ENCODE measurements at places on chromosomes 12 and 14.
A peak's percentile ranks its signal among the peaks of the same experiment; 100 is the strongest.

DNA sequence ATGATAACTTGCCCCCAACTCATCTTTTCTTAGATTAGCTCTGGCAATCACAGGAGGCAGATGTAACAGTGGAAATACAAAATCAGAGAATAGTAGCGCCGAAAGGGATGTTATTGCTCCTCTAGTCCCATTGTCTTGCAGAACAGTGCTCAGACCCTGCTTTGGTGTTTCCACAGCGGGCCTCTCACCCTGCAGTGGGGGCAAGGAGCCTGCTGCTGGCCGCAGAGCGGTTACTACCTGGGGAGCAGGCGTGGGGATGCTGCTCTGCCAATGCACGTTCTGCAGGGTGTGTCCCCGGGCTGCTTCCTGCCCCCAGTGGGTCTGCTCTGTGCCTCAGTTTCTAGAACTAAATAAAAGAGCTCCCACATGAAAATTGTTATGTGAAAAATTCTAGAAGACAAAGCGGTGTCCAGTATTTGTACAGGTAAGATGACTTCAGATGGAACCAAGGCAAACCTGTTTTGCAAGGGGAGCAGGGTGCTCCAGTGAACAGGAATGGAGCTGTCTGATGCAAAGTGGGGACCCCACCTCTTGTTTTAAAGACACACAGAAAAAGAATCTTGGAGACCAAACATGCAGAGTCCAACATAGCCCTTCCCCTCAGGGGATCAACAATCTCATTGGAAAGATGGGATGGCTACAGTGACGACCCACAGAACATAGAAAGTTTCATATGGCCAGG, 35.5 kb downstream of the LRRC74A start:
- no peak for DNase-seq

DNA sequence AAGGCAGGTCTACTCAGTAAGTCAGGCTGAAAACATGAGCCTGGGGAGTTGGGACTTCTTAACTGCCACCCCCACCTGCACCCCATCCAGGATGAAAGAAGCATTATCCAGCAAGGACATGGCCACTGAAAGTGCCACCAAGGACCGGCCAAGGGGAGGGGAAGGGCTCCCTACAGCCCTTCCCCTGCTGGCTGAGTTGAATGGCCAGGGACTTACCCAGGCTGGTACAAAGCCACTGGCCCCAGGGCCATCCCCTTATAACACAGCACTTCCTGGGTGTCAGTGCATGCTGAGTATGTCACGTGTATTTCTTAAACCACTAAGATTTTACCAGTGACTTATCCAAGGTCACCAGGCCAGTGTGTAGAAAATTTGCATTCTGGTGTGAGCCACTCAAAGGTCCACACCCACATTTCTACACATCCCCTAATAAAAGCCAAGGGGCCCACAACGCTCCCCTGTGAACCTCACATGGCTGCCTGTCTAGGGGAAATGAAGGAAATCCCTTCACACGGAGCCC, 29.3 kb upstream of the ZFP36L1 start:
- peak; percentile 35 for DNase-seq

DNA sequence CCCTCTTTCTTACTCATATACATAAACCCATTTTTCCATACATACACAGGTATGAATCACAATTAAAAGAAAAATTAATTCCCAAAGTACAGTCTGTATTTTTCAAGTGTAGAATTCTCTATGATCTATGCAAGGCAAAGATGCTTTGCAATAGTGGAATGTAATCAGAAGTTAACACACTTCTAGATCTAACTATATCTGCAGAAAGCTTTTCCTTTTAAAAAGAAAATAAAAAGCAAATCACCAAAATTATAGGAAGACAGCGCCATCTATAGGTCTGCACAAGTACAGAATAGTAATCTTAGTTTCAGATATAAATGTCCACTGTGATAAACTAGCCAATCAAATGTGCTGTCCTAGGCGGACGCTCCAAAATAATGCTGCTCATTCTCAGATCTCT, 22.0 kb downstream of the SLC25A21 start:
- DNase-seq = peak; percentile 8

GRCh38 chr14:73467377-73467776, 9.0 kb upstream of the NUMB start:
- DNase-seq = no peak

DNA sequence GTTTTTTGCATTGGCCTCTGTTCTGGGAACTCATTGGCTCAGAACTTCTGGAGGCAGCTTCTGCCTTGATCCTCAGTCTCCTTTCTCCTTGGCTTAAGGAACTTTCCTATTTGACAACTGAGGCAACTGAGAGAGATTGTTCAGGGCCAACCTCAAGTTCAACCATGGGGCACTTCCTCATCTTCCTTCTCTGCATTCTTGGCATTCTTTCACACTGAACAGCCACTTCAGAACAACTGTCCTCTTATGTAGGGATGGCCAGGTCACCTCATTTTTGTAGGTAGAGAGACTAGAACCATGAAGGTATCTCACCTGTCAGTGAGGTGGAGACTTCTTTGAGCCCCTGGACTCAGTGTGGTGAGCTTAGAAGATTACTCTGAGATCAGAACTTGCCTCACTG, 63.0 kb upstream of the NRXN3 start:
- no peak for DNase-seq

DNA sequence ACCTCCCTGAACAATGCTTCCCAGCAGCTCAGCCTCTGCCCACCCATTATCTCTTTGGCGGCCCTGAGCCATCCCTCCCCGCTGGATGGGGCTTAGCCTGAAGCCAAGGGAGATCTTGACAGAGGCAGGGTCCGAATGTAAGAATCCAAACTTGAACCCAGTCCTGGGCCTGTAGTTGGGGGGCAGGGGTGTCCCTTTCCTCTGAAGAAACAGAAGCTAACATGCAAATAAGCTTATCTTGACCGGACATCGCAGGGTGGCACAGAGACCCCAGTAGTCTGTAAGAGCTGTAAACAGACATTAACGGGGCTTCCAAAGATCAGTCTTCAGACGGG, 6.0 kb downstream of the DLK1 start:
- DNase-seq = no peak

DNA sequence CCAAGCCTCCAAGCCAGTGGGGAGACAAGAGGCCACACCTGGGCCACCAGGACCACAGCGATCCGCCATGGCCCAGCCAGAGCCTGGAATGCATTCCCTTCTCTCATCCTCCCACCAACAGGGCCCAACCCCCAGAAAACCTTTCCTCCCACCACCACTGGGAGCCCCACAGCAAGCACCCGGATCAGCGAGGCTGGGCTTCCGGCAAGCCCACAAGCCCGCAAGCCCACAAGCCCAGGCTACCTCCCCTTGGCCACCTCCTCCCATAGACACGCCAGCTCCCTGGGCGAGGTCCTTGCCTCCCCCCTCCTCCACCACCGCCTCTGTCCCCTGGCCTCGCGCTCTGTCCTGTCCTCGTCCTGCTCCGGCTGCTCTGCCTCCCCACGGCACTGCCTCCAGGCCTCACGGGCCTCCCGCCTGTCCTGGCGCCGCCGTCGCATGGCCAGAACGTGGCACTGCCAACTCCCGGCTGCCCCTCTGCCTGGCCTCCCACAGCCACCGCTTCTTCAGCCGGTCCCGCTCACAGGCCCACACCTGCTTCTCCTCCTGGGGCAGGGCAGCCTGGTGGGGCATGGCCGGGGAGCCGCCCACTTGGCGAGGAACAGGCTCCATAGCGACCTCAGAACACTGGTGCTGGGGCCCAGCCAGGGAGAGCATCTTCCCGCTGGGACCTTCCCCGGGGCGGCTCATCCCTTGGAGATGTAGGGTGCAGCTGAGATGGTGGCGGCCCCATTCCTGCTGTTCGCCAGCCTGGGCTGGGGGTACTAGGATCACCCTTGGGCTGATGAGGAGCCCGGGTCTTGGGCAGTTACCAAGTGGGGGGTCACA, 5.6 kb downstream of the CDK2AP1 start:
- no peak for DNase-seq

DNA sequence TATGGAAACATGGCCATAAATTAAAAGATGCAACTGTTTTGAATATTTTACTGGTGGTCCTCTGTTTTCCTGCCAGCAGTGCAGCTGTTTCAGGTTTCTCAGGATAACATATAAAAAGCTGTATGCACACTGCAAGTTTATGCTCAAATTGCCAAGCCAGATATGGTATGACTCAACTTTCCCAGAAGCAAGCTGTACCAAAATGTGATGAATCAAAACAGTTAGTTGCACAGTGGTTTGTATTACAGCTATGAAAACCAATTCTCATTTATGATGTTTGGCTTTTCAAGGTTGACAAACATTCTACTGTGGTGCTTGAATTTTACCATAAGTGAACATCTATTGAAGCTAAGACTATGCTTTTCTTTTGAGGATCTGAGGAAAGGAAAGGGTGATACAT, 15.5 kb downstream of the TRMT5 start:
- no peak for DNase-seq

- no peak for DNase-seq
Observed at GRCh38 chr14:34214961-34215360, 247.1 kb downstream of the SPTSSA start.

DNA sequence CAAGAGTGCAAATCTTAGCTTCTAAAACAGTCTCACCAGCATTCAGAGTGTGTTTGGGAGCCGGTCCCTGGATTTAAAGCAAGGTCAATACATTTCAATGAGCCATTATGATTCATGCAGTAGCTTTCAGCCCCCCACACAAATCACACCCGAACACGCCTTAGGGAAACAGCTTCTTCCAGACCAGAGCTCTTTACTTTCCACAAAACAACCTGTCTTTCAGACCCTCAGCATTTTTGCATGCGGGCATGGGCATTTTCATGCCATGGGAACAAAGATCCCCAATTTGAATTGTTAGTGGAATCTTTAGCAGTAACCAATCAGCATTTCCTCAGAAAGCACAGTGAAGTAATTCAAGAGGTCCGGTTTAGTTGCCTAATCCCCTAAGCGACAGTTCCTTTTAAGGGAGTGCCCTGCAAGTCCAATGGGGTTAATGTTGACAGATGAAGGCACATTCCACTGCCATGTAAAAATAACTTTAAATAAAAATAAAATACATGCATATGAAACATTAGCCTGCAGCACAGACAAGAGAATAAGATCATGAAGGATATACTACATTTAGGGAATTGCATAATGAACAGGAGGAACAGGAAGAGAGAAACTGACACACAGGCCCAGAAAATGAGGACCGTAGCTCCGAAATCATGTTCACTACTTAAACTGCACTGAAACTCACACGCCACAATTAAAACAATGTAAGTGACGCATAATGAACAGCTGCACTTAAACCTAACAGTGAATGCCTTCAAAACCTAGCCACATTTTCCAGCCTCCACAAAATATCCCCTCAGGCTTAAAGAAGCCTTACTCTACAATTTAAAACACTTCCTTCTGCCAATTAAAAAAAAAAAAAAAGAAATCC, 4.0 kb downstream of the VPS37B start:
- DNase-seq = no peak

GRCh38 chr14:31936115-31936514, 141.0 kb upstream of the ARHGAP5 start:
- no peak for DNase-seq

DNA sequence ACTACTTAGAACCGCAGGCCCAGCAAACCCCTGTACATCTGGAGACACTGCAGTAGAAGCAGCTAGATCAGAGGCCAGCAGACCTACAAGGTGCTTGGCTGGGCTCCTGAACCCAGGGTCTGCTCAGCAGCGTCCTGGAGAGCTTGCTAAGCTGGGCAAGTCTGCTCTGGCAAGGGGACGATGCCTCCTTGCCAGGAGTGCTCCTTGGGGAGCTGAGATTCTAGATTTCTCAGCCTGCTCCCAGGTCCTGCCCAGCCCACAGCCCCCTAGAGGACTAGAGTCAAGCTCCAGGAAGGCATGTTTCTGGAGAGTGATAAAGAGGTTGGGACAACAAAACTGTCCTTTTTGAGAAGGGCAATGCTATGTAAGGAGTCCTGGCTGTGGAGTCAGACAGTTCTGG, 60.3 kb downstream of the HSPB8 start:
- DNase-seq = no peak

- no peak for DNase-seq
Observed at GRCh38 chr12:31876568-31877424, 82.4 kb upstream of the RESF1 start.

- DNase-seq = peak; percentile 12
Observed at GRCh38 chr14:23285530-23286019, 357 bp downstream of the HOMEZ start.
